NCI-H1092 treated with DMSO at 0.1 percent for 48 hours (cell line): ENCODE measurements at places on chromosomes 11 and 22.
A peak's percentile ranks its signal among the peaks of the same experiment; 100 is the strongest.

- no peak for DNase-seq
Observed at GRCh38 chr11:70226183-70226582, 23.1 kb downstream of the FADD start.

DNA sequence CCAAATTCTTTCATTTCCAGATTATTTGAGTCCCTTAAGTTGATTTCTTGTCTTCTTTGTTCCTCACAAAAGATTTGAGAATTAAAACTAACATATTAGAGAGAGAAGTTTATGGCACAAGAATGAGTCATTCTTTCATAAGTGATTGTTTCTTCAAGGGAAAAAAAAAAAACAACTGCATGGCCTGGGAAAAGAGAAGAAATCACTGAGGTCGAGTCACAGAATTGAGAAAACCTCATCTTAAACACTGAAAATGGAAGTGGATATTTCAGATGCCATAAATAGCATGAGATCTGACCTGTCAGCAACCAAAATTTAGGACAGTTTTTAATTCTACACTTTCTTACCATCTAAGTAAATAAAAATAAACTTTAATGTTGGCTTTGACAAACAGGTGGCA is 87.2 kb downstream of the CWF19L2 start:
- DNase-seq: no peak

DNA sequence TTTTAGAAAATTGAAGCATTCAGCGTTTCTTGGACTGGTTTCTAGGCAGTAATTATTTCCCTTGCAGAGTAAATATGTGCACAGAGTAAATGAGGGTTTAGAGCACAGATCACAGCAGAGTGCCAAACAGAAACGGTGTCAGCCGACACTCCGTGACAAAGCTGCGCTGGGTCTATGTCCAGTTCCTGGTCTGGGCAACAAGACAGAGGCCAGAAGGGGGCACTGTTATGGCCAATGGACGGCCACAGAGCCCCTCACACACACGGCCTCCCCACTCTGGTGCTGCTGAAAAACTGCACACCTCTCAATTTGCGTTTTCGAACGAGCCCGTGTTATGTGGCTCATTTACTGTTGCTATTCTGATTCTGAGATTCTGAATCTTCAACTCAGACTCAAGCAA is 180.7 kb downstream of the MPPED1 start:
- DNase-seq: no peak

GRCh38 chr22:49660794-49661781 is 166.6 kb downstream of the BRD1 start:
- no peak for DNase-seq

DNA sequence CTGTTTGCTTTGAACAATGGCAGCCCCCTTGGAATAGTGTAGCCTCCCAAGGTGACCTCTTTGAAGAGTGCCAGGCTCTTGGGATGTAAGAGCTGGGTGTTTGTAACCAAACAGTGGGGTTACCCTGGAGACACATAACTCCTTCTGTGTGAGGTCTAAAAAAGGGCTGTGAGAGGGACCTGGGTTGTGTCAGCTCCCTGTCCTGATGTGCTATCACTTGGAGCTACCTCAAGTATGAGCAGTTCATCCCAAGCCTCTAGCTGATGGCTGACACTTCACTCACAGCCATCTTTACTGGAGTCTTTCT is 40.2 kb downstream of the TSPAN18 start:
- no peak for DNase-seq

- DNase-seq: no peak
Observed at GRCh38 chr11:17506314-17506713, 29.7 kb upstream of the ABCC8 start.

DNA sequence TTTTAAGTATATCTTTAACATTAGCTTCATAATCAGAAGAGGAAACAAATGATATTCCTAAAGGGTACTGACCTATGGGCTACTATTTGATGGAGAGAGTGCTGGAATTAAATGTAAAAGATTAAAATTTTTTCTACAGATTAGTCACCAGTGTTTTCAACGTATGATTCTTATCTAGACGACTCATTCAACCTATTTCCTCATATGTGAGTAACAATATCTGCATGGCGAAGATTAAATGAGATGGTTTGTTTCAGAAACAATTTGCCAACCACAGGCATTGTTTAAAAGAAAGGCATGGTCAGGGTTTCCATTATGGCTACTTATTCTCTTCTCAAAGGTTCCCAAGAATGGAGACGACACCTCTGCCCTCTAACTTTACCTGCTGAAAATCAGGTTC is 20.4 kb downstream of the OR56B4 start:
- DNase-seq: no peak

DNA sequence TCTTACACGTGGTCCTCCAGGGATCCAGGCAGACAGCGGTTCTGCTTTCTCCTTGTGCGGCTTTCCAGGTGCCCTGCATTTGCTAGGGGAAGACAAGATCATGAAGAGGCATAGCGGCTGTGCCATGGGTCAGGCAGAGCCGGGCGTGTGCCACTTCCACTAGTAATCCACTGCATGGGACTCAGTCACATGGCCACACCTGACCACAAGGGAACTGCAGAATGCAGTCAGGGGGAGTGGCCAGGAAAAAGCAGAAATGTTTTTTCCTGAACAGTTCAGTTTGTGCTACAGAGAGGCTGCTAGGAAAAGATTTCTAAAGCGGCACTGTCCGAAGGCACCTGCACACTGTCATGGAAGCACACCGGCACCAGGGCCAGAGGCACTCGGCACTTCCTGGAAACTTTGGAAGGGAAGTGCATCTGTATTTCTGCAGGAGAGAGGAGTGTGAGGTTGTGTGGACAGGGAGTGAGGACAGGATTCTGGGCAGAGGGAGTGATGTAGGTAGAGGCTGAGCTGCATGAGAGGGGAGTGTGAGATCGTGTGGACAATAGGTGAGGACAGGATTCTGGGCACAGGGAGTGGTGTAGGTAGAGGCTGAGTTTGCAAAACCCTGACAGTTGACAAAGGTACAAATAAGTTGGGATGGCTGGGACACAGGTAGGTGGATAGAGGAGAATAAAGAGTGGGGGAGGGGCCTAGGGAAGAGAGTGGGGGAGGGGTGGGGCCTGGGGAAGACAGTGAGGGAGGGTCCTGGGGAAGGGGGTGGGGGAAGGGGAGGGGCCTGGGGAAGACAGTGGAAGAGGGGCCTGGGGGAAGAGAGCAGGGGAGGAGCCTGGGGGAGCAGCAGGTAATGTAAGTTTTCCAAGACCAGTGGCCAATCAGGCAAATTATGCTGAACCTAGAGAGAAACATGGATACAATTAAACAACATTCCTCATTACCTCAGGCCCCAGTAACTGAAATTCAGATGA is 1436.3 kb downstream of the TBC1D22A start:
- no peak for DNase-seq

DNA sequence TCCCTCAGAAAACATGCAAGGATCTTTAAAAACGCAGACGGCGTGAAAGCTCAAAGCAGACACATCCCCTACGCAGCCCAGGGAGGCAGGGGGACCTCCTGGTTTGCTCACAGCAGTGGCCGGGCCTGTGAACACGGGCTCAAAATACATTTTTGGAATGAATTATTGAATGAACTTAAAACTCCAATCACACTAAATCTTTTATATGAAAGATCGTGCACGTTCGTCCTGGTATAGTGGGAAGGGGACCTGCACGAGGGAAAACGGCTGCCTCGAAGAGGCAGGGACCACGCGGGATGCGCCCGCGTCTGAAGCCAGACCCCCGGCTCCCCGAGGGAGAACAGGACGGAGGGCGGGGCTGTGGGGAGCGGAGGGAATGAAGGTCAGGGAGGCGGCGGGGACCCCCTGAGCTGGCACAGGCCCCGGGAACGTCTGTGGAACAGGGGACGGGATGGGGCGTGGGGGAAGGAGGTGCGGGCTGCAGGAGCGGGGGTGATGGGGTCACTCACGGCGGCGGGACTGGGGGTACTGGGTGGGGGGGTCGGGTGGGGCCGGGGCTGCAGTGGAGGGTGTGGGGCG is 1.3 kb upstream of the PANX2 start:
- no peak for DNase-seq

- DNase-seq: no peak
Observed at GRCh38 chr22:19519041-19519926, 4.9 kb downstream of the CLDN5 start.

- DNase-seq: no peak
Observed at GRCh38 chr22:37639070-37639760, at the start of gene SH3BP1. Gene SH3BP1 (plus strand): TSS chr22:37639669. CDS start chr22:37639788, 119 bp downstream.

GRCh38 chr22:29626497-29627195 is 23.2 kb downstream of the NF2 start:
- no peak for DNase-seq

GRCh38 chr22:35850831-35851230 is 133.2 kb downstream of the APOL5 start:
- DNase-seq: no peak

- no peak for DNase-seq
Observed at GRCh38 chr11:134062265-134063123, 6.4 kb upstream of the JAM3 start.

- no peak for DNase-seq
Observed at GRCh38 chr22:38085501-38085900, 1.5 kb upstream of the SLC16A8 start.

GRCh38 chr11:8321876-8322275 is 58.2 kb upstream of the LMO1 start:
- DNase-seq: no peak

DNA sequence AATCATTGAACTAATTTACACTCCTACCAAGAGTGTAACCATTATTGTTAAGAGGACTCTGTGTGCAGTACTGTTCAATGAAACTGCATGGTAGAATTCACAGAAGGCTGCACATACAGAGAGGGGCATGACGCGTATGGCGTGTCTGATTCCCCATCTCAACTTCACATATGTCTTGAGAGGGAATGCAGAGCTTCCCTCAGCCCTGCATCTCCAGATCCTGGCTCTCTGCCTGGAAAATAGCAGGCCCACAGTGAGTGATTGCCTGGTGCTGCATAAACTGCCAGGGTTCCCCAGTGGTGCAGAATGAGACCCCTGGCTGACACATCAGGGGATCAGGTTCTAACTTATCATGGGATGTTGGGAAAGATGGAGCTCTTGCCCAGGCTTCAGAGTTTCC is 260.2 kb upstream of the ISX start:
- DNase-seq: no peak

DNA sequence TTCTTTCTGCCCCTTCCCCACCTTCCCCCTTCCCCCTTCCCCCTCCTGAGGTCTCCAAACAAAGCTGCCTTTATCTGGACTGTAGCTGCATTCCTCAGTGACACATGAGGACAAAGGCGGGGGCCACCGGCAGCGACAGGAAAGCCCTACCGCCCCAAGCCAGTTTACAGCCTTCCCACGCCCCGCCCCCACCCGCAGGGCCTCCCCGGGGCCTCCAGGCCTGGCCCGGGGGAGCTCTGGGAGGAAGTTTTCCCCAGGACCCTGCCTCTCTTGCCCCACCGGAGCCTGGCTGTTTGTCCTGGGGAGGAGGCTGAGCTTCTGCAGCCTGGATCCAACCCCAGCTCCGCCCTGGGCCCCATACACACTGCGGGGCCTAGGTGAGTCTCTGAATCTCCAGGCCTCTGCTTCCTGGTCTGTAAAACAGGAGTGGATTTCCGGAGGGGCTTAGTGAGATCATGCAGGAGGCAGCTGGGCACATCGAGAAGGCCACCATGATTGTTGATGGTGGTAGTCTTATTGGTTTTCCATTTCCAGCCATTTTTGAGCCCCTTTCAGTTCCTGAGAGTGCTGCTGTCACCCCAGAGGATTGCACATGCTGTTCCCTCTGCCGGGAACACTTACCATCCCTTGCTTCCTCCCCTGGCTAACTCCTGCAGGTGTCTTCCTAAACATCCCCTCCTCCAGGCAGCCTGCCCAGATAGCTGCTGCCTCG is 130.7 kb downstream of the MN1 start:
- no peak for DNase-seq

- DNase-seq: no peak
Observed at GRCh38 chr11:84345027-84345426, 1058.9 kb upstream of the CCDC90B start.

- no peak for DNase-seq
Observed at GRCh38 chr11:116177521-116178210, 595.1 kb downstream of the BUD13 start.

DNA sequence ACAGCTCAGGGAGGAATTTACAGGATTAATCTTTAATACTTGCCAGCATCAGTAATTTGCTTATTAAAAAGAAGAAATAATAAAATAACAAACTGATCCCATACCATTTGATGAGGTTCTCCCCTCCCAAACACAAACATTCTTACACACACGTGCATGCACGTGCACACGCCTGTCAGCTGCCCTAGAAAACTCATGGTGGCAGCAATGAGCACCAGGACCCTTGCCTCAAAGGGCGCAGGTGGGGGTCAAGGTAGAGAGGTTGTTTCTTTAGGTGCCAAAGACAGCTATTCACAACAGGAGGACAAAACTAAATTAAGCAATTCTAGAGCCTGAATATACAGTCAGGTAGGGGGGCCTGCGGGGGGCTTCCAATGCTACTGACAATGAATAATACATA is 219.3 kb downstream of the BUD13 start:
- DNase-seq: no peak

GRCh38 chr22:46812788-46813187 is 50.3 kb downstream of the TBC1D22A start:
- DNase-seq: no peak

- DNase-seq: no peak
Observed at GRCh38 chr11:108751444-108751843, 86.6 kb downstream of the DDX10 start.

GRCh38 chr11:128841461-128842072 is 25.5 kb downstream of the KCNJ1 start:
- peak; percentile 53 for DNase-seq
